ENCODE measurements at places on chromosomes 11 and 22.

- no peak for DNase-seq
Observed at GRCh38 chr11:133996671-133997070, 39.9 kb upstream of the IGSF9B start.

DNA sequence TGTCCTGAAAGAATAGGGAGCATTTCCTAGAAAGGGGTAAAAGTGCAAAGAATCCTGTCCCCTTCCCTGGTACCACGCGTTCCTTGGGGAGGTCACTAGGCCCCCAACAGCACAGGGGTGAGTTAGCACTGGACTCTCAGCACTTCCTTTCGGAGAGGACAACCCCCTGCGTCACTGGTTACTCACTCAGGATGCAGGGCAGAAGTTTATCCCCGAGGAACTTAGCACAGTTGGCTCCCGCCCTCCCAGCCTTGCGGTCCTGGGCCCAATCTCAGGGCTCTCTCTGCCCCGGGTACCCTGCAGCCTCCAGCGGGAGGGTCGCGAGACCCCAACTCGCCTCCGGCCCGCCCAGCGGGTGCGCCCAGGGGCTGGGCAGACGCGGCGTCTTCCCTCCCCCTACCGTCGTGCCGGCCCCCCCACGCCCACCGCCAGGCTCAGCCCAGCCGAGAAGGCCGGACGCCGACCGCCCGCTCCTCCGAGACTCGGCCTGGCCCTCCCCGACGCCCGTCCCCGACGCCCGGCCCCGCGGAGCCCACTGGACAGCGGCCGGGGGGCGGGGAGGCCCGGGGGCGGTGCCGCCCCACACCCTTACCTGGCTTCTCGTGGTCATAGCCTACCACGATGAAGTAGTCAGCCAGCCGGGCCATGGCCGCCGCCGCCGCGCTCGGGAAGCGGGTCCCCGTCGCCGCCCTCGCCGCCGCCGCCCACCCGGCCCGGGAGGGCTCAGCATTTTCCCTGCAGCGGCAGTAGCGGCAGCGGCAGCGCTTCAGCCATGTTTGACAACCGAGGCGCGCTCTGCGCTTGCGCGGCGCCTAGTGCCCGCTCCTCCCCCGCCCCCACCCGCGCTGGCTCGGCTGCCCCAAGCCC, at the start of gene SBF2:
Gene SBF2, minus strand, starts transcription at position 797 of the 867 bp plus-strand sequence. Its CDS starts 150 bp downstream, at position 647.
- peak; percentile 93 for DNase-seq

- no peak for DNase-seq
Observed at GRCh38 chr11:123330071-123330470, 100.0 kb upstream of the GRAMD1B start.

DNA sequence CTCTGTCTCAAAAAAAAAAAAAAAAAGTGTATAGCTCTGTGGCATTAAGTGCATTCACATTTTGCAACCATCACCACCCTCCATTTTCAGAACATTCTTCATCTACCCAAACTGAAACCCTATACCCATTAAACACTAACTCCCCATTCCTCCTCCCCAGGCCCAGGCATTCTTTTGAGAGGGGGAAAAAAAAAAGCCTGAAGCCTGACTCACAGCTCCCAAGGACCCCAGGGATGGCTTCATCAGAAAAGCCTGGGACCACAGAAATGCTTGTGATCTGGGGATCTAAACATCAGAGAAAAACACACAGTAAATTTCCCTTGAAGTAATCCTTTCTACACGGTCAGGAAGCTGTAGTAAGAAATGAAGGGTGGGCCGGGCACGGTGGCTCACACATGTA, 10.7 kb upstream of the GTSE1 start:
- no peak for DNase-seq

DNA sequence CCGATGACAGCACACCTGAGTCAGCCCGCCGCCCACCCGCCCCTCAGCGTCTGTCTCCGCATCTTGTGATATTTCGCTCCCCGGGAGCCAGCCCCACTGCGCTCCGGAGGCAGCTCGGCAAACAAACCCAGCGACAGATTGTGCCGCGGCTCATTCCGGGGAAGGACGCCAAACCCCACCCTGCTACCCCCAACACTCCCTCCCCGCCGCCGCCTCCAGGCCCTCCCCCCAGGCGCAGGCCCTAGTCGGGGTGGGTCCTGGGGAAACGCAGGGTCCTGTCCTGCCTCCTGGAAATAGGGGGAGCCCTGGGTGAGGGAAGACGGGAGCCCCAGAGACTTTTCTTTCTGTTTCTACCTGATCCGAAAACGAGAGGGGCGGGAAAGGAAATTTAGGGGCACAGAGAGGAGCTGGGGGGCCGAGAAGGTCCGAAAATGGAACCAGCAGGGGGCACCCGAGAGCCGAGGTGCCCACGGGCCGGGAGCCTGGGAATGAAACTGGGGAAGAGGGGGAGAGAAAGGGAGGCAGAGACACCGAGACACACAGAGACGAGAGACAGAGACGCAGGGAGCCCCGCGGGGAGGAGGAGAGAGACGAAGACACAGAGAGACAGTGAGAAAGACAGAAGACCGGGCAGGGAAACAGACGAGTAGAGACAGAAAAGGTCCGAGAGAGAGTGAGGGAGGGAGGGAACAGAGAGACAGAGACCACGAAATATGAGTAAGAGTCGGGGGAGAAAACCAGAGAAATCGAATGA, 1.7 kb upstream of the RTN4RL2 start:
- DNase-seq, result peak; percentile 82

All from kidney (tissue), 22 donors.